ENCODE measurements at places on chromosomes 5 and 9.

DNA sequence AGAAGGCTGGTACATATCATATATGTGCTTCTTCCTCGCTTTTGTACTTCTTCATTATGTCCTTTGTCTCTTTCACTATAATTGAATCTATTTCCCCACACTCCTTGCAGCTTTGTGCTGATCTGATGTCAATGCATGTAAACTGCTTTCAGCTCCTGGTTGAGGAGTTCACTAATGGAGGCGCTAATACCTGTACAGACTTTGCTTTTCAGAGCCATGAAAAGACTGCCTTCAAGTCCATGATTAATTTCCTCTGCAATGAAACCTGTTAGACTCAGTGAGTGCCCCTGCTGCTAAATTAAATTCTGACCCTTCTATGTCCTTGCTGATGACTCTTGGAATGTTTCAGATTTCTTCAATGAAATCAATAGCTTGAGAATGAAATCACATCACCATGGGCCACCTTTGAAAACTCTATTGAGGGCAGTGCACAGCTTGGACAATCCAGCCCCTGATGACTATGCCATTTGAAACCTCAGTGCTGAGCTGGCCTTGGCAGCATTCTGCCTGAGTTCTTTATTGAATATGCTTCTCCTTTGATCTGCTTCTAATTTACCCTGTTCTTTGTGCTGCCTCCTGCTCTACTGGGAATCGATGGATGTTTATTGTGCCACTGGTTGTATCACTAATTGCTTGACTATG lies 358.2 kb upstream of the DMAC1 start:
- DNase-seq, result no peak

GRCh38 chr9:101995231-101995630 lies 256.8 kb upstream of the GRIN3A start:
- no peak for DNase-seq

GRCh38 chr5:179558932-179559283 lies 8.6 kb downstream of the RUFY1 start:
- DNase-seq, result peak; percentile 10

DNA sequence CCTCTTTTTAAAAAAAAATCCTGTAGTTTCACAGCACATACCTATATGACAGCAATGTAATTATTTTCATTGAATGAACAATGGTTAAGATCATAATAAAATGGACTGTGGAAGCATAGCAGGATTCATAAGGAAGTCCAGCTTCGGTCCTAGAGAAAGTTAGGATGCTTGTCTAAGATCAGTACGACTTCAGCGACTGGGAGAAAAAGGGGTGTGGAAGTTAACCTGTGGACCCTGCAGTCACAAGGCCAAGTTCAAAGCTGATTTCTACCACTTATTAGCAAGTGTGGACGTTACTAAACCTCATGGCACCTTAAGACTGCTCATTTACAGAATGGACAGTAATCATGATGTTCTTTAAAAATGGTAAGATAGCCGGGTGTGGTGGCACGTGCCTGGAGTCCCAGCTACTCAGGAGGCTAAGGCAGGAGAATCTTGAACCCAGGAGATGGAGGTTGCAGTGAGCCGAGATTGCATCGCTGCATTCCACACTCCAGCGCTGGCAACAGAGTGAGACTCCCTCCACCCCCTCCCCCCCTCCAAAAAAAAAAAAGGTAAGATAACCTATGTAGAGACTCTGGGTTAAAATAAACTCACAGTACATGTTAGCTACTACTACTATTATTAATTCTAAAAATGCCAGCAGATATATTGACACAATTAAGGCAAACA lies 71.6 kb upstream of the PCA3 start:
- no peak for DNase-seq

- DNase-seq, result no peak
These were observed 44.5 kb downstream of the SPRY4 start for GRCh38 chr5:142280066-142281007.

DNA sequence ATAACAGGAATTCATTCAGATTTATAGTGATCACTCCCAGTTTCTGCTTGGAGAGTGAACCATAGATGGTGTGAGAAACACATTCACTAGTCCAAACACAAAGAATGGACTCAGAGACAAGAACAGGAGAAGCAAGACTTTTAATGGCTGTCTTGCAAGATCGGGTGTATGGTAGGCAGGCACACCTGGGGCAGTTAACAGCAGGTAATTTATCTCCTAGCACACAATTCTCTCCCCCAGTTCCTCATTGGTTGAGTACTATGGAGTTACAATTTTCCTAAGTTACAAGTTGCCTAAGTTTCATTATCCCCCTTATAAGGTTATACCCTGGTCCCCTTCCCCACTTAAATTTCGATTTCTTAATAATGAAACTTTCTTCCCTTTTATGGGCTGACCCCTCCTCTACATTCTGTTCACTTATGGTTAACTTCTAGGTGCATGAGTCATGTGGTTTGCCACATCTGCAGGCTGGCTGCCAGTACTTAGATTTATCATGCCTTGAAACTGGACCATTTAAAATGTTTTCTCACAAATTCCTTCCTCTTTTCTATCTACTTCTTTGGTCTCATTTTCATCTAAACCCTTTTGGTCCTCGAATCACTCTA lies 623.3 kb downstream of the HINT1 start:
- DNase-seq, result no peak

DNA sequence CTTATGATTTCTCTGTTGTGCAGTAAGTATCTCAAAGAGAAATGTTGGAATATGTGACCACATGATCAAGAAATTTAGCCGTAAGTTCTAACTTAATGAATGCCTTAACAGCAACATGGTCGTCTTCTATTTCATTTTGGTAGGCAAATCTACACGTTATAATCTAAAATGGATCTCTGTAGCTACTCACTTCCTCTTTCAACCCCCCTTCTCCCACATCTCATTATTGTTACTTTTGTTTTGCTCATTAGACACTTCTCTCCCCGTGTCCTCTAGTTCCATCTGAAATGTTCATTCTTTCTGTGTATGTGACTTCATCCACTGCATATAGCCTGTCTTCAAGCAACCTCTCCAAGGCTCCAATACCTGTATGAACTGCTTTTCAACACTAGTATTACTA lies 27.1 kb upstream of the LPAR1 start:
- DNase-seq, result no peak

- DNase-seq, result no peak
These were observed 585.3 kb upstream of the KLF4 start for GRCh38 chr9:108074900-108075299.

DNA sequence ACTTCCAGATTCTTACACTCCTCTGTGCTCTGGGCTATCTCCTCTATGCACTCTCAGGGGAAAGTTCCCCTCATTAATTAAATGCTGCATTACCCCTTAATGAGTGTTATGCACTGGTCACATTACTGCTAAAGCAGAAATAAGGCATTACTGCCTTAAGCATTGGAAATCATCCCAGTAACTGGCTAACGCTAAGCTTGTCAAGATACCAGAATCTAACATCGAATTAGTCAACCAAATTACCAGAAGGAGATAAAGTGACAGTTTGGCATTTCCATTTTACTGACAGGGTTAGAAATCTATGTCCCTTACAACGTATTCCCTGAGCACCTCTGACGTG lies 69.5 kb upstream of the FAM169A start:
- DNase-seq, result no peak

GRCh38 chr5:14109041-14109747 lies 33.9 kb upstream of the TRIO start:
- no peak for DNase-seq
